ENCODE measurements at places on chromosomes 6 and 20. TPM values are rescaled to one million over a fixed set of nuclear protein-coding genes. Genes with fewer than 3 reads are reported as not detected.

The HLA-DMB gene
- polyA plus RNA-seq, result not detected

The SLC26A8 gene
- polyA plus RNA-seq, result 0.02 TPM

The GMPR gene
- polyA plus RNA-seq, result 0.32 TPM

The RAB44 gene
- polyA plus RNA-seq, result 0.03 TPM

DNA sequence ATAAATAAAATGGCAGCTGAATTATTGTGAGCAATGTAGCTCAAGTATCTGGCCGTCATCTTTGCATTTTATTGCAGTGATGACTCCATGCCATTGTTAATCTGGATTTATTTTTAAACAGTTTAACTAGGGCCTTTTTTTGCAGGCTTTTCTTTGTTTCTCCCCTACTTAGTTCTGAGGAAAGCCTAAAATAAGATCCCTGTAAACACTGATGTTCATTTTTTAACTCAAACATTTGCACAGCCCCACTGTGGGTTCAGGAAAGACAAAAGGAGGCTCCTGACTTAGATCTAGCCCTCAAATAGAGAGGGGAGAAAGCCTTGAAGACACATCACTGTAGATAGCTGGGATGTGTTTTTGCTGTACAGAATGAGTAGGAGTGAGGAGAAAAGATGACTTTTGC lies 69.2 kb downstream of the PLEKHG1 start:
- DNase-seq, result no peak

- DNase-seq, result no peak
Observed at GRCh38 chr6:3977875-3978711, 100.8 kb downstream of the FAM217A start.

The RAB5IF gene
- 134 TPM for polyA plus RNA-seq

The SEMG1 gene
- polyA plus RNA-seq, result not detected

The POLR3F gene
- polyA plus RNA-seq, result 8.0 TPM

- DNase-seq, result no peak
Observed at GRCh38 chr6:154805288-154805911, 72.2 kb downstream of the SCAF8 start.

The NRN1 gene
- polyA plus RNA-seq, result 5.7 TPM

DNA sequence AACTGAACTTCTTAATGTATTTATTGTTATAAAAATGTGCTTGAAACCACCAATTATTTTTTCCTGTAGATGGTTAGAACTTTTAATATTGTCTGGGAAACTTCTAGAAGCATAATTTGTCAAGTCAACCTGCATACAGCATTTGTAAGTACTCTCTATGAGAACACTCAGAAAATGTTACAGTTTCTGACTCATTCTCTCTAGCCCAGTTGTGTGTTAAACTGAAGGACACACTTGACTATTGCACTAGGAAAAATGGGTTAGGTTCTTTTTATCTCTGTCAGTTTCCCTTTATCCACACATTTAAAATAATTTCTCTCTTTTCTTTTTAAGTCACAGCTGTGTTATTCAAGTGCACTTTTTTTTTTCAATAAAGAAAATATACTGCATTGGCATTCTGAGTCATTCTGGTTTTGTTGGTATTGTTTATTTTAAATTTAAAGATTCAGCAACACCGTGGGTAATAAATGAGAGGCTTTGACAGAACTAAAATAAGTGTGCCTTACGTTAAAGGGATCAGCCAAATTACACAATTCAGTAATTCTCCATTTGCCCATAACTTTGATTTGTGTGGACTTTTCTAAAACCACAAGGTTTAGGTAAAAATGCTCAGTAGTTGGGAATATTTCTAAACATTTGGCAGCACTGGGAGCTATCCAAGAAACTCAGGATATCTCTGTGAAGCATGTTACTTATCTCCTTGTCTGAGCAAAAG lies 50.7 kb downstream of the OPN5 start:
- no peak for DNase-seq

DNA sequence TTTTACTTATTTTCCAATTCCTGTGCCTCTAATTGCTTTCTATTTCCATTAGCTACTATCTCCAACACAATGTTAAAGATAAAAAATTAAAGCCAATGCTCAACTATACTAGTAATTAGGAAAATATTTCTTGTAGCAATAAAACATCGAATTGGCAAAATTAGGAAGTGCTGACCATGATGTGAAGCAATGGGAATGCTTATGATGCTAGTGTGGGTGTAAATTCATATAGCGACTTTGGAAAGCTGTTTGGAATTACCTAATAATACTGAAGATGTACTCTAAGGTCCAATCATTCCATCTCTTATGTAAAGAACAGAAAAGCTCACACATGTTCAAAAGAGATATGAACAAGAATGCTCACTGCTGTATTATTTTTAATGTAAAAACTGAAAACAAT lies 78.2 kb downstream of the UBE3D start:
- no peak for DNase-seq

GRCh38 chr6:73666393-73666792 lies 12.6 kb upstream of the SLC17A5 start:
- DNase-seq, result no peak

The ENPP5 gene
- polyA plus RNA-seq, result 0.07 TPM

The CEP57L1 gene
- polyA plus RNA-seq, result 14.2 TPM

- no peak for DNase-seq
Observed at GRCh38 chr20:760751-761417, 7.4 kb downstream of the SLC52A3 start.

- DNase-seq, result no peak
Observed at GRCh38 chr6:124536842-124537191, 425.4 kb upstream of the RNF217 start.

The BPI gene
- not detected for polyA plus RNA-seq

DNA sequence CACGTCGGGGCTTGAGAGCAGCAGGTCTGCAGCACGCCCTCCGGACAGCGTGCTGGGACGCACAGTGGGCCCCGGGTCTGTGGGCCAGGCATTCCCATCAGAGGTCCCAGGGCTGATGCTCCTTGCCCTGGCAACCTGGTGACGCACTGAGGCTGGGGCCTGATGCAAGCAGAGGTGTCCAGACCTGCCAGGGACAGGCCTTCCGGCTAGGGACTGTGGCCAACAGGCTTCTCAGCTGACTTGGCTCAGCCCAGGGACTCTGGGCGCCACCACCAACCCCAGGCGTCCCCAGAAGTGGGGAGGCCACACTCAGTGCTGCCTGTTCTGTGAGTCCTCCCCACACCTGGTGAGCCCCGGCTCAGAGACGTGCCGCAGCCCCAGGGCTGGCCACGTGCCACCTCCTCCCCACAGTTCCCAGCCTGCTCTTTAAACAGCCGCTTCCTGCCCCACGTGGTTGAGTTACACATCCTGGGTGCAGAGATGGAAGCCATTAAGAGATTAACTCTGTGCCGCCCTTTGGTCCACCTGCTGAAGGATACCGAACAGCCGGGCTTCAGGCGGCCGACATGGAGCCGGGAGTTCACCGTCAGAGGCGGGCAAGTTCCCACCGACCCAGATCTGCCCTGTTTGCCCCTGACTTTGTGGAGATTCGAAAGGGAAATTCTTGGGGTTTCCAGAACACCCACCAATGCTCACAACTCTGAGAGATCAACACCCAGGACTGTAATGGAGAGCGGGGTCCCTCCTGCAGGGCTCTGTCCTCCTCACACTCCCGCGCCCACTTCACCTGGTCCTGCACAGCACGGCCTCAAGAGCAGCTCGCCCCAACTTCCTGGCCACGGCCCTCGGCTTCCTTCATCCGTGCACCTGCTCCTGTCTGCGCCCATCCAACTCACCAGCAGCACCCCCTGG lies 37.6 kb upstream of the ZBP1 start:
- peak; percentile 73 for DNase-seq

- DNase-seq, result no peak
Observed at GRCh38 chr20:49568278-49569151, 578 bp upstream of the PTGIS start.

The ATP6V1G2 gene
- 0.94 TPM for polyA plus RNA-seq

GRCh38 chr20:63434599-63435378 lies 37.7 kb downstream of the KCNQ2 start:
- DNase-seq, result no peak

- no peak for DNase-seq
Observed at GRCh38 chr6:23823421-23823820, 302.6 kb upstream of the NRSN1 start.

The LPA gene
- not detected for polyA plus RNA-seq

The FYN gene
- polyA plus RNA-seq, result 46.8 TPM

The CST1 gene
- not detected for polyA plus RNA-seq

DNA sequence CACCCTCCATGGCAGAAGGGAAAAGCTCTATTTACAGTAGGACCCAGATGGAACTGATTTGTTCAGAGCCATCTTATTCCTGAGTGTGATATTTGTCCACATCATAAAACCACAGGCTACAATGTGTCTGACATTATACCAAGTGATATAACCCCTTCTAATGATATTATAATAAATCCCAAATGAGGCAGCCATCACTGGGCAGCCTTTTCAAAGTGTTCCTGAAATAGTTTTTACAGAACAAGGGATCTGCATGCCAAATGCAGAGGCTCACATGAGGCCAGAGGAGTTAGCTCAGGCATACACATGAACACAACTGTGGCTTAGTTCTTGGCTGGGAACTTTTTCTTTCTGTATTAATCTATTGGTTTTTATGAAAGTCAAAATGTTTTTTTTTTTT lies 207.7 kb downstream of the MAFB start:
- DNase-seq, result no peak

The MARCKS gene
- 38.3 TPM for polyA plus RNA-seq

The COL11A2 gene
- 0.18 TPM for polyA plus RNA-seq

GRCh38 chr6:116373300-116373699 lies 2.6 kb downstream of the DSE start:
- DNase-seq, result no peak

DNA sequence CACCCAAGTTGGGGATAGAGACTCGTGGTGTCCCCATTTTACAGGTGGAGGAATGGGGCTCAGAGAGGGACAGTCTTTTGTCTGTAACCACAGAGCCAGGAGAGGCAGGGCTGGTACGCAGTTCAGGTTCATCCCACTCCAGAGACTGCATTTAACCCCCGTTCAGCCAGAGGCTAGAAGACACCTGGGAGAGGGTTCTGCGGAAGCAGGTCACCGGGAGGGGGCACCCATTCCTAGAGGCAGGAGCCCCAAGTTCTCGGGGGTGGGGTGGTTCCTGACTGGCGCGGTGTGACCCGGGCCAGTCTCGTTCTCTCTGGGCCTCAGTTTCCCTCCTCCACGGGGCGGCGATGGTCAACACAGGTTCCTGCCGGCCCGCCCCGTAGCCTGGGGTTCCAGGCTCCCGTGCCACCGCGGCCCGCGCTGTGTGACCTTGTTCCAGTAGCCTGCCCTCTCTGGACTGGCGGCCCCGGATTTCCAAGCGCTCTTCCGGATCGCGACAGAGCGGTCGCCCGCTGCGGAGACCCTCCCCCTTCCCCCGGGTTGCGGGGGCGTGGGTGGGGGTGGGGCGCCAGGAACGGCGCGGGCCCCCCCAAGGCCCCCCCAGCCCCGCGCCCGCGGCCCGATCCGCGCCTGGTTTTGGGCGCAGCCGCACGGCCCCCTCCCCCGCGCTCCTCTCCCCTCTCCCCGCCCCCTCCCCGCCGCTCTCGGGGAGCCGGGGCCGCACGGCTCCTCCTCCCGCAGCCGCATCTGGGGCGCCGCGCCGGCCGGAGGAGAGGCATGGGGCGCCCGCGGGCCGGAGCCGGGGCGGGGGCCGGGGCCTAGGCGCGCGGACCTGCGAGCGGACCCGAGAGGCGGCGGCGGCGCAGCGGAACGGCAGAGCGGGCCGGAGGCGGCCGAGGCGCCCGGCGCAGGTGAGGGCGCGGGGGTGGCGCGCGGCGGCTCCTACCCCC lies at the start of gene DLGAP4:
Gene DLGAP4 (plus strand): TSS at position 738 of the 950 bp plus-strand sequence. CDS start 125,379 bp downstream, outside the sequence.
- DNase-seq, result no peak

The BTN2A1 gene
- 13.9 TPM for polyA plus RNA-seq

The GATA5 gene
- polyA plus RNA-seq, result not detected

GRCh38 chr6:153340568-153340967 lies 209.5 kb upstream of the RGS17 start:
- DNase-seq, result no peak

GRCh38 chr6:112800439-112800838 lies 453.3 kb downstream of the RFPL4B start:
- no peak for DNase-seq

DNA sequence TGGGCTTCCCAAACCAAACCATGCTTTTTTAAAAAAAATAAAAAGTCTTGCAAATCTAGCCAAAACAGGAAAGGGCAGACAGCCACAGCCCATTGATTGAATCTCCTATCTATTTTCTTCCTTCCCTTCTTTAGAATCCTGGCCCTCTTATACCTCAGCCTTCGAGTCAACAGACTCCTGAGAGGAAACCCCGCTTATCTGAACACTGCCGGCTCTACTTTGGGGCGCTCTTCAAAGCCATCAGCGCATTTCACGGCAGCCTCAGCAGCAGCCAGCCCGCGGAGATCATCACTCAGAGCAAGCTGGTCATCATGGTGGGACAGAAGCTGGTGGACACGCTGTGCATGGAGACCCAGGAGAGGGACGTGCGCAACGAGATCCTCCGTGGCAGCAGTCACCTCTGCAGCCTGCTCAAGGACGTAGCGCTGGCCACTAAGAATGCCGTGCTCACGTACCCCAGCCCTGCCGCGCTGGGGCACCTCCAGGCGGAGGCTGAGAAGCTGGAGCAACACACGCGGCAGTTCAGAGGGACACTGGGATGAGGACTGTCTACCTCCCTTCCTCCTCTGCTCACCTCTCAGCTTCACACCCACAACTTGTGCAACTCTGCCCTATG lies 10.1 kb upstream of the RTF2 start:
- DNase-seq, result no peak

DNA sequence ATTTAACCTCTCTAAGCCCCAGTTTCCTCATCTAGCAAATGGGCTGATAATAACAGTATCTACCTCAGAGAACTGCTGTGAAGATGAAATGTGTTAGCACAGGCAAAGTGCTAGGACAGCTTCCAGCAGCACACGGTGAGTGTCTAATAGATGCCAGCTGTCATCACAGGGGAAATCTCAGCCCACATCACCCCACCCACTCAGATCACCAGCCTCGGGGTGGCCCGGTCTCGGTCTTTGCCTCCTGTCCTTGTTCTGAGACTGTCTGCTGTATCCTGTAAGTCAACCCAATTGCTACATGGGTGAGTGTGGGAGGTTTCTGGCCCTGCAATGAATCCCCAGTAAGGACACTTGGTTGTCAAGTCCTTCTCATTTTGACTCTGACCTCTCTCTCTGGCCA lies 99.5 kb upstream of the ZNFX1 start:
- no peak for DNase-seq

The PTCRA gene
- polyA plus RNA-seq, result not detected
